ENCODE measurements at places on chromosomes 2 and 18.

DNA sequence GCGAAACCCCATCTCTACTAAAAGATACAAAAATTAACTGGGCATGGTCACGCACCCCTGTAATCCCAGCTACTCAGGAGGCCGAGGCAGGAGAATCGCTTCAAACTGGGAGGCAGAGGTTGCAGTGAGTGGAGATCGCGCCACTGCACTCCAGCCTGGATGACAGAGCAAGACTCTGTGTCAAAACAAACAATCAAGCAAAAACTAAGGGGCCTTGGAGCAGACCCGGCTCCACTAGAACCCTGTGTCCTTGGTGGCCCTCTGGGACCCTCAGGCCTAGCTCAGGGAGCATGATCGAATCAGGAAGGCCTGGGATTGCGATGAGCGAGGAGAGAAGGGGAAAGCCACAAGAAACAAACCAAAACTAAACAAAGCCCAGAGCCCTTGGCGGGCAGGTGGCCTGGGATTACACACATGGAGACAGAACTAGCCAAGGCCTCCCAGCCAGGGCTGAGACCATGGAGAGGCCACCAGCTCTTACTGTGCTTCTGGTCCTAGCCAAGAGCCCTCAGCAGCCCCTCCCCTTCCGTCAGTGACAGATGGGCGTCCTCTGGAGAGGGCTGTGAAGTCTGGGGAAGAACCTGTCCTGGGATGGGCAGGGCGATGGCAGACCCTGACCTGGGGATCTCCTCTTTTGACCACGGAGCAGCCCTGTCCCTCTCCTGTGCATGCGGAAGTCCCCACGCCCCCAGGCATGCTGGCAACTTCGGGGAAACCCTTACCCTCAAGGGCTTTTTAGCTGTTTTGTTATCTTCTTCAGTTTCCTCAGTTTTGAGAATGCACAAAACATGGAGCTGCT lies 27.4 kb upstream of the CATIP start:
- no peak for DNase-seq

GRCh38 chr2:241180495-241180894 lies 8.0 kb upstream of the ANO7 start:
- no peak for DNase-seq

GRCh38 chr2:96885432-96886347 lies 15.8 kb upstream of the SEMA4C start:
- DNase-seq: no peak

- DNase-seq: no peak
Measured at GRCh38 chr2:129178356-129178755, 801.1 kb upstream of the RAB6C start.

DNA sequence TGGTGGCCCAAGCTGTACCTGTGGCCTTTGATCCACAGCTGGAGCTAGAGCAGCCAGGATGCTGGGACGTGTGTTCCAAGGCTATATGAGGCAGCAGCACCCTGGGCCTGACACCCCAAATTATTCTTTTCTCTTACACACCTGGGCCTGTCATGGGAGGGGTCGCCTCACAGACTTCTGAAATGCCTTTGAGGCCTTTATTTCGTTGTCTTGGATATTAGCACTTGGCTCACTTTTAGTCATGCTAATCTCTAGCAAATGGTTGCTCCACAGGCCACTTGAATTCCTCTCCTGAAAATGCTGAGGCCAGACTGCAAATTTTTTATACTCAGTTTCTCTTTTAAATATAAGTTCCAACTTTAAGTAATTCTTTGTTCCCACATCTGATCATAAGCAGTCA lies 22.0 kb upstream of the IL1R2 start:
- no peak for DNase-seq

DNA sequence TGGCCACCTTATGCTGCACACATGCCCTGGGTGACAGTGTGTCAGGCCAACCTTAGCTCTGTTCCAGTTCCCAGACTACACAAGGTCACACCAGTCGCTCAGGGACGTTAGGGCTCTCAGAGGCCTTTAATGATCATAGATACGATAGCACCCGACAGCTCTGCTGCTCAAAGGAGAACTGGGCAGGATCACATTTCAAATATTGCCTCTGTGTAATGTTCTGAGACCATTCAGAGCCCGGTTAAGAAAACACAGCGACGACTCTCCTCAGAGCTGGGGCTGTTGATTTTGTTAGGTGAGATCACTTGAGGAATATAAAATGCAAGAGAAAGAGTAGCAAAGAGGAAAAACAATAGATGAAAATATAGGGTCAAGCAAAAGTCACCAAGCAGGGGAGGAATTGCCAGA lies 166.6 kb upstream of the TANK start:
- no peak for DNase-seq

GRCh38 chr2:32947484-32948143 lies 861 bp downstream of the LTBP1 start:
- DNase-seq: no peak

DNA sequence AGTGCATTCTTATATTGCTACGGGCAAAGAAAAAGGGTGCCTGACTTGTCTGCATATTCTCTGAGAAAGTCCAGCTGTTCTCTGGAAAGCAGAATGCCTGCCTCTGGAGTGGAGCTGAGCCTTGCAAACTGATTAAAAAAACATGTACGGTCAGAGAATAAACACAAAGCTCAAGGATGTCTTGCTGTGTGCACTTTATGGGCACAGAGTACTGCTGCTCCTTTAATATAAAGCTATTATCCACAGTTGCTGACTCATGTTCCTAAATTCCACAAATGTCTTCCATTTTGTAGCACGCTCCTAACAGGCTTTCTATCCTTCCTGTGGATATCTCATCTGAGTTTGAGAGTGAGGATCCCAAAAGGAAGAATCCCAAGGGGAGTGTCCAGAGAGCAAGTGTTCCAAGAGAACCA lies 229.0 kb downstream of the MREG start:
- no peak for DNase-seq

DNA sequence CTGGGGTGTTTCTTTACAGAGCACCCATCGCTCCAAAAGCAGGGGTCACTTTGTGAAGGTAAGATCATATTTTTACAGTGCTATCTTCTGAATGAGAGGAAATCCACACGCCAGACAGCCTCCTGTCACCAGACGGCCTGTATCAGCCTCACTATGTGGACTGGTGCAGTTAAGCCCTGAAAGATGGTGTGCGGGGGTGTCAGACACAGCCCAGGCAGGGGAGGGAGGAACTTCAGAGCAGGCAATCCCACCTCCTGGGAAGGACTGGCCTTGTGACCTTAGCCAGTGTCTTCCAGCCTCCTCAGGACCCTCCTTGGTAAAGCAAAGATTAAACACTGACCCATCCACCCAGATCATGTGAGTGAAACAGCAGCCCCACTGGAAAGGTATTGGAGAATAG lies 249.4 kb upstream of the CTAGE1 start:
- no peak for DNase-seq

Measured in glomerular endothelial cell (primary cell).